ENCODE measurements at places on chromosomes 1 and 21.

GRCh38 chr1:46102769-46103476 lies 29.5 kb downstream of the PIK3R3 start:
- no peak for DNase-seq

DNA sequence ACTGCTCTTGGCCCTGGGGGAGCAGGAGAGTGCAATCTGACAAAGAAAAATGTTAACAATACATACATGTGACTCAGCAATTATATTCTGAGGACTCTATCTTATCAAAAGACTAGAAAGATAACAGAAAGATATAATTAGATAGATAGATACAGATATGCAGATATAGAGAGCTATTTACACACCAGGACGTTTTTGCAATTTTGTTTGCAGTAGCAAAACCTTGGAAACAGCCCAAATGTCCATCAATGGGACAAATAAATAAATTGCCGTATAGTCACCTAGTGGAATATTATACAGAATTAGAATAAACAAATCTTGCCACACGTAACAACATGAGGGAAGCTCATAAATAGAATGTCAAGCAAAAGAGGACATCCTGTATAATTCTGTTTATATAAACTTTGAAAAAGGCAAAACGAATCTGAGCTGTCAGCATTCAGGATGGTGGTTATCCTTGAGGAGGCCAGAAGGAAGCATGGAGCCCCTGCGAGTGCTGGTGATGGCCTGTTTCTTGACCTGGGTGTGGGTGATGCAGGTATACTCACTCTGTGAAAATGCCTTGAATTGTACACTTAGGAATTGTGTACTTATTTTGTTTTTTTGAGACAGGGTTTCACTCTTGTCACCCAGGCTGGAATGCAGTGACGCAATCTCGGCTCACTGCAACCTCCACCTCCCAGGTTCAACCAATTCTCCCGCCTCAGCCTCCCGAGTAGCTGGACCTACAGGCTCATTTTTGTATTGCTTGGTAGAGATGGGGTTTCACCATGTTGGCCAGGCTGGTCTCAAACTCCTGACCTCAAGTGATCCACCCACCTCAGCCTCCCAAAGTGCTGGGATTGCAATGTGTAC lies 12.8 kb upstream of the TRIM63 start:
- no peak for DNase-seq

DNA sequence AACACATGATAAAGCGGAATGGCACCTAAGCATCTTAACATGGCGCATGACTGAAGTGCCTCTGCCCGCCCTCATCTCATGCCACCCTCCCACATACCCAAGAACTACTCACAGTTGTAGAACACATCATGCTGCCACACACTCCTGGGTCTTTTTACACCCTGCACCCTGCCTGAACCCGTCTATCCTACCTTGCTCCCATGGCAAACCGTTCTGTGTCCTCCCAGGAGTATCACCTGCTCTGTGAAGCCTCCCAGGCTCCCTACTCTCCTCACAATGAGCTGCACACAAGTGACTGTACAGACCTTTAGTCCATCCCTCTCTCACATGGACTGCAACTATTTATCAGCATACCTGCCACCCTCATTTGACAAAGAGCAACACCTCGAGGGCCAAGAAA lies 144.0 kb downstream of the TGFBR3 start:
- no peak for DNase-seq

DNA sequence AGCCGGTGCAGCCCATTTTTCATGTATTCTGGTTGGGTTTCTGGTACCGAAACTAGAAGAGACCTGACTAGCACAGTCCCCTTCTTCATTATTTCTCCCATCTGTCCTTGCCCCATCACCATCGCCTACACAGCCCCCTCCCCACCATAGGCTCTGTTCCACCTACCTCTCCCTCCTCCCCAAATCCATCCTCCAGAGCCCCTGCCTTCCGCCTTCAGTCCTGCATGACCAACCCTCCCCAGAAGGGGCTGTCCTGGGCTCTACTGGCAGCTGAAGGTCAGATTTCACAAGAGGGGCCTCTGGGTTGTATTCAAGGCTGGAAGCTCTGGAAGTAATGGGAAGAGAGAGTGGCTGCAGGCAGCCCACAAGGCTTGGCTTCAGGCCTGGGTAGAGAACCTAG lies 55.2 kb downstream of the SDC3 start:
- DNase-seq, result no peak

DNA sequence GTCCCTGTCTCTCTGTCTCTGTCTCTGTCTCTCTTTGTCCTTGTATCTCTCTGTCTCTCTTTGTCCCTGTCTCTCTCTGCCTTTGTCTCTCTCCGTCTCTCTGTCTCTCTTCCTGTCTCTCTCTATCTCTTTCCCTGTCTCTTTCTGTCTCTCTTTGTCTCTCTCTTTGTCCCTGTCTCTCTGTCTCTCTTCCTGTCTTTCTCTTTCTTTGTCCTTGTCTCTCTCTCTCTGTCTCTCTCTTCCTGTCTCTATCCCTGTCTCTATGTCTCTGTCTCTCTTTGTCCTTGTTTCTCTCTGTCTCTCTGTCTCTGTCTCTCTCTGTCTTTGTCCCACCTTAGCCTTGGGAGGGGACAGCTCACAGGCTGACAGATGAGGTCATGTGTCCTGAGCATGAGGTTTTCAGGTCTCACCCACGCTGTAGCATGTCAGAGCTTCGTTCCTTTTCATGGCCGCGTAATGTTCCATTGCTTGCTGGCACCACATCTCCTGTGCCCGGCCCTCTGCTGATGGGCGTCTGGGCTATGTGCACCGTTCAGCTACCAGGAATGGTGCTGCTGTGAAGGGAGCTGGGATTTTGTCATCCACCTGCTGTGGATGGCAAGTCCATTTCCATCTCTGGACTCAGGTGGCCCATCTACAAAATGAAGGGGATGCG lies 27.6 kb downstream of the TP73 start:
- no peak for DNase-seq

- DNase-seq, result no peak
These were observed 130.0 kb upstream of the BACE2 start for GRCh38 chr21:41037936-41038335.

Data from posterior vena cava (tissue), 2 donors.